ENCODE measurements at places on chromosomes 11 and 22.

DNA sequence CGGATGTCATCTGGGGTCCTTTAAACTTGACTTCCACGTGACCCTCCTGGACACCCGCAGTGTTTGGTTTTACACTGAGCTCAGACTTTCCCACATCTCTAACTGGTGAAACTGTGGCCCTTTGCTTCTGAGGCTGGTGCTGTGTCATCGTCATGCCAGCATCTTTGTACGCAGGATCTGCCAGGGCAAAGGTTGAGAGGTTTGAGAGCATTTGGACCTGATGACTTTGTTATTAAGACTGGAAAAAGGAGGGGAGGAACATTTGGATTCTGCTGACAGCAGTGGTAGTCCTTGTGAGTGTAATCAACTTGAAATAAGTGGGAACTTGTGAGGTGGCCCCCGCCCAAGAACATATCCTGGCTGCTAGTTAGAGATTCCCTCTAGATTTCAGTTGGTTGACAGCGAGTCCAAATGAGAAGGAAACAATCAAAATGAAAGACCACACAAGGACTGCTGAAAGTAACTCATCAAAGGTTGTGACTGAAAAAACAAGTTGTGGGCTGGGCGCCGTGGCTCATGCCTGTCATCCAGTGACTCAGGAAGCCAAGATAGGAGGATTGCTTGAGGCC is 102.5 kb downstream of the KIAA1671 start:
- DNase-seq, result no peak

DNA sequence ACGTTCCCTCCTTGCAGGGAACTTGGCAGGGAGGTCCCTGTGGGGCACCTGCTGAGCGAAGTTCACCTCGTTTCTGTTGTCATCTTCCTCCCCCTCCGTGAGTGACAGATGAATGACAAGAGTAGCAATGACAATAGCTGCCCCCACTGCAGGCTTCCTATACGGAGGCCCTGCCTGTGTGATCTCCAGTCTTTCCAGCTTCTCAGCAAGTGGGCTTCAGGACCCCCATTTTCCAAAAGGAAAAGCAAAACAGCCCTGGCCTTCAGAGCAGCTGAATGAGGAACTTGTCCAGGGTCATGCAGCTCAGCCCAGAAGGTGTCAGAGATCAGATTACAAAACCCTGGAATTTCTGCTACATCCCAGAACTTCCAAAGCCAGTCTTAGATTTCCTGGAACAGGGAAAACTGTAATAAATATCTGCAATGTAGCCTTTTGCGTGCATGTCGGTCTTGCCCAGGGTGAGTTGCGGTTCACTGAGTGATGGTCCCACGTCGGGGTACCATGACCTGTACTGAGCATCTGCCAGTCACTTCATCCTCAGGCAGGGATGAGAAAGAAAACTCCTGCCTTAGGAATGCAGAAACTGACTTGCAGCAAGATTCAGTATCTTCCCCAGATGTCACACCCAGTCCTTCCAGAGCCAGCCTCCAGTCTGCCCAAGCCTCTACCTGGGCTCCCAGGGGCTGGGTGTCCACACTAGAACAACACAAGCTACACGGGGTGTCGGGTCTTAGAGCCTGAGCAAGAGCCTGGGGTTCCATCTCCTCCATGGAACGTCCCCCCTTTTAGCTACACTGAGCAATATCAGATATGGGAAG is 1457.0 kb downstream of the BRD1 start:
- no peak for DNase-seq

DNA sequence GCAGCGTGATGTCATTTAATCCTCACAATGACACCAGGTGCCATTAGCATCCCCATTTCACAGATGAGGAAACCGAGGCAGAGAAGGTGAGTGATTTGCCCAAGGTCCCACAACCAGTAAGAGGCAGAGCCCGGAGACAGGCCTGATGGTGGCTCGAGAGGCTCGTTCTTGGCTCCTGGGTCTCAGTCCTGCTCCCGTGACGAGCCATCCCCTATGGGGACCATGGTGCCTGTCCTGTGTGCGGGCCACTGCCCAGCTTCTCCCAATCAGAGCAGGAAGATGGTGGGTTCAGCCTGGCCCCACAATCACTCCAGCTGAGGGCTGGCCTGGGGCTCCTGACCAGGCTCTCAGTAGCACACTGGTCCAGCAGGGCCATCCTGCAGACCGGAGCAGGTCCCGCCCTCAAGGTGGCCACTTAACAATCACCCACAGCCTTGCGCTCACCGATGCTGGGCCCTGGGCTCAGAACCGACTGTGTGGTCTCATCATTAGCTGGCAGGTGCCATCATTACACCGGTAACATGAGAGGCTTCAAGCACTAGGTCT is 3.6 kb downstream of the ALDH3B1 start:
- no peak for DNase-seq

DNA sequence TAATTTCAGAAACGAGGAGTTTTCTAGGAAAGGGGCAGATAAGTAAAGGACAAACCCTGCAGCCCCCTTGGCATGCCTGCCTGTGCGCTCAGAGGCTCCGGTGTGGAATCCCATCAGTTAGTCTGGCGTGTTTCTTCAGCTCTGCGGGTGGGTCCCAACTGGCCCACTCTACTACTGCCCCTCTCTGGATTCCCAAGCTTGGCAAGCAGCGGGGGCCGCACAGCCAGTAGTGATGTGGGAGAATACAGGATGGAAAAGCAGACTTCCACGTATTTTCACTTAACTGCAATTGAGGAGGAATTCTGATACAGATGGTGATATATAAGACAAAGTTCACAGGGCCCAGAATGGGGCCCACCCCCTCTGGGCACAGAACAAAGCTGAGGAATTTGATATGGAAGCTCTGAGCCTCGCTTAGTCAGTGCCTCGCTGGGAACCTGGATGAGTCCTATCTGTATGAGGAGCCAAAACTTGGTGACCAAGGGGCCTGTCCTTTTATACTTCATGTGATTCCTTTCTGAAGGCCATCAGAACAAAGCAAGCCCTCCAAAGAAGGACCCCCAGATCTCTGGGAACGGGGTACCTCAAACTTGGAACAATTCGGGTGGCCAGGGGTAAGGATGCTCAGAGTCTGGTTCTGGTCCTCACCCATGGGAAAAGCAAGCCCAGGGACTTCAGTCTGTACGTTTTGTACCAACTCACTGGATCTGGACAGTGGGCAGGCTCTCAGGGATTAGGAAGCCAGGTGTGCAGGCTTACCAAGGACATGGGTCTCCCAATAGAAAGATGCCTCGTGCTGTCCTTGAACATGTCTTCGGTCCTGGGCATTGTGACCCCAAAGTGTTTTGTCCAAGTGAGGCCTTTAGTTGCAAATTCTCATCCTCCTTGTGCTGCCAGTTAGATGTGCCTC is 26.0 kb downstream of the RELT start:
- no peak for DNase-seq

- DNase-seq, result no peak
These were observed 5.8 kb downstream of the PKP3 start for GRCh38 chr11:399731-400211.

- peak; percentile 27 for DNase-seq
These were observed at the start of gene DLG2 for GRCh38 chr11:85627332-85627997. Gene DLG2 (minus strand): TSS chr11:85627344.

Measured in iris pigment epithelial cell (primary cell).